GM23338 (cell line): ENCODE measurements at places on chromosomes 16 and 17.

DNA sequence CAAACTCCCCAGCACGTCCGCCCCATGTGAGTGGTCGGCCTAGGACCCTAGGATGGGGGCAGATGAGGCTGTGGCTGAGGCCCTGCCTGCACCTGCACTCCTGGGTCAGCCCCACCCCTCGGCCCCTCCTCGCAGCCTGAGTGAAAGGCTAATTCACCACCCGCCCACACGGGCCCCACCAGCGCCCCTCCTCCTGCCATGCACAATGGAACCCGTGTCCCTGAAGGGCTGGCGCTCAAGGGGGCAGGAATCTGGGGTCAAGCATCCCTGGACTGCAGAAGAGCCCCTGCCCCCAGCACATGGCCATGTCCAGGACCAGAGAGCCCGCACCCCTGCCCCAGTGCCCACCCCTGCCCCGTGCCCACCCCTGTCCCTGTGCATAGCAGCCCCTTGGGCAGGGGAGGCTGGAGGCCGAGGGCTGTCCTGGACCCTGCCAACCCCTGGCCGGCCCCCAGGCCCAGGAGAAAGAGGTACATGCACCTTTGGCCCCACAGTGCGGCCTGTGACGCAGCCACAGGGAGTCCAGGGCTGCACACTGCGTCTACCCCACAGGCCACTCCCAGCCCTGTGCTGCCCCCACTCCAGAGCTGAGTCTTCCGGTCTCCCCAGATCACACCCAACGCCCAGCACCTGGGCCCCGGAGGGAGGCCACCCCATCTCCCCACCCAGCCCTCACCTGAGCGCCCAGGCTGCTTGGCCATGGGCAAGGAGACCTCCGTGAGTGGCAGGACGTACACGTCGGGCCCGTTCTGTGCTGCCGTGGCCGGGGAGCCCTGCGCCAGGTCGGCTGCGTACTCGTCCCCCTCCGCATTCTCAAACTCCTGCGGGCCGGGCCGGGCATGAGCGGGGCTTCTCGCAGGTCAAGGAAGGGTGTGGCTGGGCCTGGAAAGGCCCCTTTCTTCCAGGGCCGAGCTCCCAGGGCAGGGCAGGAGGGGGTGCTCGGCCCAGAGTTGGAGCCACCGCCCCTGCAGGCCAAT, 34.6 kb upstream of the PVALEF start:
- DNase-seq: no peak

- DNase-seq: no peak
These were observed 39.7 kb downstream of the PSME3IP1 start for GRCh38 chr16:57146040-57146647.

GRCh38 chr16:15444264-15444663, 9.9 kb downstream of the BMERB1 start:
- DNase-seq: no peak

DNA sequence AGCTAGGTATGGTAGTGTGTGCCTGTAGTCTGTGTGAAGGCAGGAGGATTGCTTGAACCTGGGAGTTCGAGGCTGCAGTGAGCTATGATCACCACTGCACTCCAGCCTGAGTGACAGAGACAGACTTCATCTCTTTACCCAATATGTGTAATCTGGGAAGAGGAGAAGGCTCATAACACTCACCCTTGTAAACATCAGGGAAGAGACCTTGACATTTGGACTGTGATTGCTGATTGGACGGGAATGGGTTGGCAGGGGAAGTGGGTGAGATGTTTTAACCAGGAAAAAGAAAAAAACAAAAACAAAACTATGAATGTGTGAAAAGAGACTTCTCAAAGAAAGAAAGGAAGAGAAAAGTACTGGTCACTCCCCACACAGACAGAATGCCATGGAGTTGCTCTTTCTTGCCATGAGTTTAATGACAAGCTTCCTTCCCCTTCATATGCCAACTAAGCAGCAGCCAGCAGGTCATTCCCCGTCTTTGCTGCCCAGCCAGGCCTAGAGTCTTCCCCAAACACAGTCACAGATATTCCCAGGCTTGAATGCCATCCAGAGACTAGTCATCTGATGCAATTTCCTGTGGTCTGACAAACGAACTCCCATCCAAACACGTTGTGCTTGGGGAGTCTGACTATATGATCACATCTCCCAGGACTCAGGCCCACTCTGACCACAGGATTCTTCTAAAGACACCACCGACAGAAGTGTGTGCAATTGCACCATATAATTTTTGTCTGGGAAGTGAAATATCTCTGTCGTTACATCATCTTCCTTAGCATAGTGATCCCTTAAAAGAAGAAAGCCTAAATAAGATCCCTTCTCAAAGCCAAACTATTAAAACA, 3.6 kb upstream of the XAF1 start:
- DNase-seq: no peak

- DNase-seq: no peak
These were observed 35.5 kb downstream of the TBC1D16 start for GRCh38 chr17:80000136-80000535.

GRCh38 chr17:6630390-6630789, 10.1 kb downstream of the KIAA0753 start:
- no peak for DNase-seq

DNA sequence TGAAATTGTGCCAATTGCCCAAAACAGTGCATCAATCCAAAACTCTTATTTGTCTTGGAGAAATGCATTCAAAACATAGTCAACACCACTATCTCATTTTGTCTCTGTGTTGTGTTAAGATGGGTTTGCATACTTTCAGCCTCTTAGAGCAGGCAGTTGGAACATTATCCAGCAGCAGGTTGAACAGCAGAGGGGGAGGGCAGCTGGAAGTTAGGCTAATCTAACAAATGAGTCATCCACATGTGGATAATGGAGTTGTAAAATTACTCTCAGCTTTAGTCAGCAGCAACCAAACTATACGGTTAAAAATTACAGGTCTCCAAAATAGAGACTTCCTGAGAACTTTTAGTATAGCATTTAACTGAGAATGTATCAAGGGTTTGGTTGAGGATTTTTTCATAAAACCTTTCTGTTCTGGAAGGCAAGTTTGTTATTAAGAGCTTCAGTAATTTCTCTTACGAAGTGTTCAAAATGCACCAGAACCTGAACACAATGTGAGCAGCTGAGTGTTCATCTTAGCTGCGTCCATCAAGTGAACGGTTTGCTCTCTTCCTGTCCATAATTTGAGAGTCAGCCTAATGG, 46.3 kb downstream of the PRKCA start:
- DNase-seq: no peak

DNA sequence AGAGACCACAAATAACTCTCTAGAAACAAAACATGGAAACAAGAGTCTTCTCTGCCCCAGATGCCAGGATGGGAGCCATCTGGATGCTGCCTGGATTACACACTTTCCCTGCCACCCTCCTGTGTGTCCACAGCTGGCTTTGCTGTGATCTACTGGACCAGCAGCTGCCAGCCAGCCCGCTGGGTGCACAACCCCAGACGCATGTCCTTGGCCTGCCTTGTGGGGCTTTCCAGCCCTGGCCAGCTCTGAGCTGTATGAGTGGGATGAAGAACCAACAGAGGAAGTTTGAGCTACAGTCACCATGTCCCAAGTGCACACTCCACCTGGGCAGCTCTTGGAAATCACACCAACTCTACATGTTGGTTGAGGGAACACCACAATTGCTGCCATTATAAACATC, 57.0 kb upstream of the TNRC6C start:
- no peak for DNase-seq

GRCh38 chr16:14364386-14365199, 265.5 kb downstream of the PARN start:
- DNase-seq: peak; percentile 30

- no peak for DNase-seq
These were observed 2.4 kb downstream of the KIAA0513 start for GRCh38 chr16:85029981-85030401.

DNA sequence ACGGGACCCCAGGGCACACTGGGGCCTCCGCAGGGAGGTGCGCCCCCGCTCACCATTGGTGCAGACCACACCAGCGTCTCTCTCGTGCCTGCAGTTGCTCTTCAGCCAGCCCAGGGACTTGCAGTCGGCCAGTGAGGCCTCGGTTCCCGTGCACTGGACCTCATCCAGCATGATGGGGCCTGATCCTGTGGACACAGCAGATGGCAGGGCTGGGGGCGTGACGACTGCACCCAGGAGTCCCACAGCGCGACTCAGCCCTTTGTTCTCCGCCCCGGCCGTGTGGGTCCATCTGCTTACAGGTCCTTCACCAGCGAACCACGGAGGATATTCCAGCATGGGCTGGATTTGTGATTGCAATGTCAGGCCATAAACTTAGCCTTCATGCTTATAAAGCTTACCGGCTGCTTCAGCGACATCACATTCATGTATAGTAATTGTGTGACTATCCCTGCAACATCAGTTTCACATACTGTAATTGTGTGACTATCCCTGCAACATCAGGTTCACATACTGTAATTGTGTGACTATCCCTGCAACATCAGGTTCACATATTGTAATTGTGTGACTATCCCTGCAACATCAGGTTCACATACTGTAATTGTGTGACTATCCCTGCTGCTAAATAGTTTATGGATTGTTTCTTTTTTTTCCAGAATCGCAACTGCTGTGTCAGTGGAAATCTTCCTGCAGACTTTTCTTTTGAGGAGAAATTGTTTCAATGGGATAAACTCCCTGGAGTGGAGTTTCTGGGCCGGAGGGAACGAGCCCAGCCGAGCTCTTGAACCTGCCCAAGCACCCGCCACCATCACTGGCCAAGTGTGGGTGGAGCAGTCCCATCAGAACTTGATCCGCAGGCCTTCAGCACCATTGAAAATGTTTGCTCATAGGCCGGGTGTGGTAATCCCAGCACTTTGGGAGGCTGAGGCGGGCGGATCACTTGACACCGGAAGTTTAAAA, 4.8 kb downstream of the LGALS3BP start:
- peak; percentile 69 for DNase-seq

DNA sequence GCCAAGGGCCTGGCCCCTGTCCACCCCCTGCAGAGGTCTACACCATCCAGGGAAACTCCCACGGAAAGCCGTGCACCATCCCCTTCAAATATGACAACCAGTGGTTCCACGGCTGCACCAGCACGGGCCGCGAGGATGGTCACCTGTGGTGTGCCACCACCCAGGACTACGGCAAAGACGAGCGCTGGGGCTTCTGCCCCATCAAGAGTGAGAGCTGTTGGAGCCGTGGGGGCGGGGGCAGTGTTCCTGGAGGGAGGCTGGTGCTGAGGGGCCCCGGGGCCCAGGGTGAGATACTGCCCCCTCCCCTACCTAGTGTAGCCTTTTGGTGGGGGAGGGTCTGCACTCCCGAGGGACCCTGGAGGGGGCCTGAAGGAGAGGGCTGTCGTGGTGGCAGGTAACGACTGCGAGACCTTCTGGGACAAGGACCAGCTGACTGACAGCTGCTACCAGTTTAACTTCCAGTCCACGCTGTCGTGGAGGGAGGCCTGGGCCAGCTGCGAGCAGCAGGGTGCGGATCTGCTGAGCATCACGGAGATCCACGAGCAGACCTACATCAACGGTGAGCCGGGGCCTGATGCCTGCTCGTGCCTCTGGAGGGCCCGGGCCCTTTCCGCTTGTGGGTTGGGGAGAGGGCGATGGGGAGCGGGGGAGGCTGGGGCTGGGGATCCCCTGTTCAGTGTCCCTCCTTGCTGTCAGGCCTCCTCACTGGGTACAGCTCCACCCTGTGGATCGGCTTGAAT, 38.8 kb downstream of the MRC2 start:
- peak; percentile 40 for DNase-seq
